Stimulated activated CD8-positive, alpha-beta memory T cell treated with anti-CD3 and anti-CD28 coated beads, Interleukin-2, amount 100 ng/mL, for 1 hour (primary cell): ENCODE measurements at places on chromosomes 13 and 19.

DNA sequence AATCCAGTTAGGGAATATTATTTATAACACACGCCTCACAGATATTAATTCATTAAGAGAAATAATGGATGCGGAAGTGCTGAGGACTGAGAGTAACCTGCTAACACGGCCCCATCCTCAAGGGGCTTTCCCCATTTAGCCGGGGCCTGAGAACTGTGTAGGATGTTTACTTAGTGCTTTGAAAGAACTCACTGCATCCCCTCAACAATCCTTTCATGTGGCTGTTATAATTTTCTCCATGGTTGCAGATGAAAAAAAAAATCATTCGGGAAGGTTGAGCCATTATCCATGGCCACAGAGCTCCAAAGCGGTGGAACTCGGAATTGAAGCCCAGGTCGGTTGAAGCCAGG lies 98.2 kb downstream of the ING1 start:
- no peak for DNase-seq

- DNase-seq: no peak
Measured at GRCh38 chr13:89827552-89827951, 1519.9 kb upstream of the MIR17HG start.

DNA sequence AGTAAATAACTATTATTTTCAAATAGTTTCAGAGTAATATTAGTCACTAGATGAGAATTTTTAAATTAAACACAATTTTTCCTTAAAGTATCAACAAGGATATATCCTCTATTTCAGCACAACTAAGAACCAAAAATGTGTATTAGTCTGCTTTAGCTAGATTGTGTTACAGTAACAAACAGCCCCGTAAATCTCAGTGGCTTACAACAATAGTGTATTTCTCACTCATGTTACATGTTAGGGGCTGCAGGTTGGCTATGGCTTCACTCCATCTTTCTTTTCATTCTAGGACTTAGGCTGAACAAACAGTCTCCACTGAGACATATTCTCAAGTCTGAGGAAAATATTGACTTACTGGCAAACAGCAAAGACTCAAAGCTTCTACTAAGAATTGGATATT lies 11.6 kb upstream of the SUCLA2 start:
- DNase-seq: no peak

DNA sequence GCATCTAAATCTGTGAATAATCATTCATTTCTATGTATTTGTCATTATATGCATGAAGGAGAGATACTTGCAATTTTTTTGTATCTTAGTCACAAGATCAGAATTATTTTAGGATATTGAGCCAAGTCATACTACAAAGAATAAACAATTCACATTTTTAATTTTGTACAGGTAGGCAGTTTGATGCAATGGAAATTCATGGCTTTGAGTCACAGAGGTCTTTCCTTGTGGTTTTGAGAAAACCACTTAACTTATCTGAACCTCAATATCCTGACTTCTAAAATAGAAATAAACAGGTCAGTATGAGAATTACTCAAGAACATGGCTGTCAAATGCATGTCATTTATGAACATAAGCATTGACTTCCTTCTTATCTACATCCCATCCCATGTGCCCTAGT lies 221.4 kb upstream of the SLC10A2 start:
- no peak for DNase-seq

DNA sequence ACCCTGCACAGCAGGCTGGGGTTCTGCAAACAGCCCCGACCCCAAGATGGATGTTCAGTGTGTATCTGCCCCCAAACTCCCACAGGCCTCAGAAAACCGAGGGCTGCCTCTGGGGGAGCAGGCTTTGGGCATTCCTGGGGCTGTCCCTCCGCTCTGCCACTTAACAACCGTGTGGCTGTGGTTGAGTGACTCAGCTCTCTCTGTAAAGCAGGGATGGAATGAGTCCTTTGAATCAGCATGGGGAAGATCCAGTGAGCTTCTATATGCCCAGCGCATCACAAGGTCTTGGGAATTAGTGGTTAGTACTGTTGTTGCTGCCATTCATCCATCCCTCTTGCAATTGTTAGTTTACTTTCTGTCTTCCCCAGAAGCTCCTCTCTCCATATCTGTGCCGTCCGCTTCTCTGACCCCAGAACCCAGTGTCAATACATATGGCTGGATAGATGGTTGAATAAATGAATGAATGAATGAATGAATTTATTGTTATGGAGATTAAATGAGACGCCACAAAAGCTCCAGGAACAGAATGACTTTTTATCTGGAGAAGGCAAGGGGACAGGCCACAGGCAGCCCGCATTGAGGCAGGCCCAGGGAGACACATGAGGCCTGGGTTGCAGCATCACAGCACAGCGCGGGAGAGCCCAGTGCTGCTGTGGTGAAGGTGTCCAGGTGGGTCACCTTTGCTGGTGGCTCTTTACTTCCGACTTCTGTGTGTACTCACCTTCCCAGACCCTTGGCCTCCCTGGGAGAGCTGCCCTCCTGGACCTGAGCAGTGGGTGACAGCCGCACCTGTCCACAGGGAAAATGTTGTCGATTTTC lies 89.2 kb downstream of the RGCC start:
- DNase-seq: no peak

GRCh38 chr13:22243469-22244163 lies 572.7 kb downstream of the FGF9 start:
- no peak for DNase-seq

DNA sequence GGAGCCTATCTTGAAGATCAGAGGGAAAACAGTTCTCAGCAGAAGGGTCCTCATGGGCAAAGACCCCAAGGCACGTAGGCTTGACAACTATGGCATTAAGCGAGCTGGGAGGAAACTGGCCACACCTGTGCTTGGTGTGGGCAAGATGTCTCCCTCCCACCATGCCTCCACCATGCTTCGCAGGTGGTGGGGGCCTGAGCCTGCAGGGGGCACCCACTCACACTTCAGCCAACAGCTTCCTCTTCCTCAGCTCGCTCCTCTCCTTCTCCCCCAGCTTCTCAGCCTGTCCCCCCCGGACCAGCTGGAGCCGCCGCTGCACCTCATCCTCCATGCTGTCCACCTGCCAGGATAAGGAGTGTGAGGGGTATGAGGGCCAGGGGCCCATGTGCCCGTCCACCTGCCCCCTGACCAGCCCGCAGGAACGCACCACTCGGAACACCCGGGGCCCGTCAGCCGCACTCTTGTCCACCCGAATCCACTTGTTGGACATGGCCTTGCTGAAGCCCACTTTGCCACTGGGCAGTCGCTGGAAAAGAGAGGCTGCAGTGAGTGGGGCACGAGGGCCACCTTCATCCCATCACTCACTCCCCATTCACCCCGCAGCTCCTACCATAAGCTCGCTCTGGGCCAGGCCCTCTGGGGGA lies 3.4 kb downstream of the FARSA start:
- no peak for DNase-seq

GRCh38 chr13:114140131-114140905 lies 7.9 kb upstream of the RASA3 start:
- DNase-seq: no peak

DNA sequence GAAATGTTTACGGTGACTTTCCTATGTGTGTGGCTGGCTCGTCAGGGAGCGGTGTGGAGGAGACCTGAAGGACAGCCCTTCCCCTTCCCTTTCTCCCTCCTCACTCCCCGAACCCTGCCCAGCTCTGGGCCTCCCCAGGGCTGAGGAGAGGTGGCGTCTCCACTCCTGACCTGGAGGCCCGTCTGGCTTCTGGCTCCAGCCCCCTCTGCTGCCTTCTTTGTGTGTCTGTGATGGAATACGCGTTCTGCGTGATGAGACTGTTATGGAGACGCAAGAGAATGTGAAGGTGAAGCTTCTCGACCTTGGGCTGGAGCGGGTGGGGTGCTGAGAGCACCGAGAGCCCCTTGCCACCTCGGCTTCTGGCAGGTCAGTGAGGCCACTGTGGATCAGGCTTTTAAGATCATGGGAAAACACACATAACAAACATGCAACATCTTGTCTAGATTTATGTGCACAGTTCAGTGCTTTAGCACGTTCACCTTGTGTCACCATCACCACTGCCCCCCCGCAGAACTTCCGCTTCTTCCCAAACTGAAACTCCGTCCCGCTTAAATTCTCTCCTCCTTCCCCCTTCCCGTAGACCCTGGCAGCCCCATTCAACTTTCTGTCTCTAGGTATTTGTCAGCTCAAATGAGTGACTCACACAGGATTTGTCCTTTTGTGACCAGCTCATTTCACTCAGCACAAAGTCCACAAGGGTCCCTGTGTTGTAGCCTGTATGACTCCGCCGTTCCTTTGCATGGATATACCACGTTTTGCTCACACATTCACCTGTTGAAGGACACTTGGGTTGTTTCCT lies 24.7 kb downstream of the ATP11A start:
- no peak for DNase-seq

DNA sequence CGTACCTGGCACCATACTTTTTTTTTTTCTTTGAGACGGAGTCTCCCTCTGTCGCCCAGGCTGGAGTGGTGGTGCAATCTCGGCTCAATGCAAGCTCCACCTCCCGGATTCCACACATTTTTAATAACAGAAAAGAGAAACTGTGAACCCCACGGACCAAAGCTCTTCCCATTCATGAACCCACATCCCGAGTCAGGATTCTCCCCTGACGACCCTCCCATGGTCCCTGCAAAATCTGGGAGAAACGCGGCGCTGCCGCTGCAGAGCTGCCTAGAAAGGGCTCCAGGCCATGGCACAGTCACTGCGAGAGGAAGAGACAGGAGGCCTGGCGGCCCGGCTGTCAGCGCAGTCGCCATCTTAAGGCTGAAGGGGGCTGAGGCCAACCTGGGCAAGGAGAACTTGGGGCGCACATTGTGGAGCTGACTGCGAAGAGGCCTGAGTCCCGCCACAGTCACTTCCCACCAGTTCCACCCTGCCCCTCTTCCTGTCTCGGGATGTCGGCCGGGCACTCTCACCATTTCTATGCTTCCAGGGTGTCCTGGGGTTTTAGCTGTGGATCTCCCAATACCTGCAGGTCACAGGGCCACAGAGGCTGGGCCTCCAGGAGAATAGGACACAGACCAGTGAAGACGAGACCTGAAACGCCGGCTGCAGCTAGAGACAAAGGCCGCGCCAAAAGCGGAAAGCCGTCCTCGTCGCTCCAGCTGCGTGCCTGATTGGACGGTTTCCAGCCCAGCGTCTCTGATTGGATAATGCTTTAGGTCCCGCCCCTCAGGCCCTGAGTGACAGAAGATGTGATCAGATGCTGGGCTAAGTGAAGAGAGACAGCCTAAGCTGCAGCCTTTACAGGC lies 71.0 kb downstream of the ZNF486 start:
- DNase-seq: peak; percentile 76
